GM10248 (cell line): ENCODE measurements at places on chromosomes 6 and 20.

DNA sequence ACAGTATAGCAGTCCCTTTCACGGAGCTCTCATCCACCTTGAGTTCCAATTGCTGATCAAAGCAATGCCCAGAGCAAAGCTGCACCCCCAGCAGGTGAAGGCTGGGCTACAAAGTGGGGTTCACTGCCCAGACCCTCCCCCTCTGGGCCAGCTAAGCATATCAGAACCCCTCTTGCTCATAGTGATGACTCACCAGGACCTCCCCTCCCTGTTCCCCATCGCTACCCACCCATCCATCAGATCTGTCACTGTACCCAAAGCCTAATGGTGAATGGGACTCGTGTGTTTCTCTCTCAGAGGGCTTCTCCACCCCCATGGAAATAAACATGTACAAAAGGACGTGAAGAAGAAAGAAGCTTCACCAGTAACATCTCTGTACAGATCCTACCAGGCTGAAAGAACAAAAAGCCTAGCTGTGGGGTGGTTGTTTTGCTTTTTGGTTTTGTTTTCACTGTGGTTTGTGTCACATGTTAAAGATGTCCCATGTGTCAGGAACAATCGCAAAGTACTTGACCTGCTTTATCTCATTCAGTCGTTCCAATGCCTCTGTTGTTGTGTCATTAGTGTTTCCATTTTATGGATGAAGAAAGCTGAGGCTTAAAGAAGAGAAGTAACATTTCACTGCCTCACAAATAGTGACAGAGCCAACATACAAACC is 518.5 kb downstream of the CD83 start:
- peak; percentile 47 for DNase-seq

DNA sequence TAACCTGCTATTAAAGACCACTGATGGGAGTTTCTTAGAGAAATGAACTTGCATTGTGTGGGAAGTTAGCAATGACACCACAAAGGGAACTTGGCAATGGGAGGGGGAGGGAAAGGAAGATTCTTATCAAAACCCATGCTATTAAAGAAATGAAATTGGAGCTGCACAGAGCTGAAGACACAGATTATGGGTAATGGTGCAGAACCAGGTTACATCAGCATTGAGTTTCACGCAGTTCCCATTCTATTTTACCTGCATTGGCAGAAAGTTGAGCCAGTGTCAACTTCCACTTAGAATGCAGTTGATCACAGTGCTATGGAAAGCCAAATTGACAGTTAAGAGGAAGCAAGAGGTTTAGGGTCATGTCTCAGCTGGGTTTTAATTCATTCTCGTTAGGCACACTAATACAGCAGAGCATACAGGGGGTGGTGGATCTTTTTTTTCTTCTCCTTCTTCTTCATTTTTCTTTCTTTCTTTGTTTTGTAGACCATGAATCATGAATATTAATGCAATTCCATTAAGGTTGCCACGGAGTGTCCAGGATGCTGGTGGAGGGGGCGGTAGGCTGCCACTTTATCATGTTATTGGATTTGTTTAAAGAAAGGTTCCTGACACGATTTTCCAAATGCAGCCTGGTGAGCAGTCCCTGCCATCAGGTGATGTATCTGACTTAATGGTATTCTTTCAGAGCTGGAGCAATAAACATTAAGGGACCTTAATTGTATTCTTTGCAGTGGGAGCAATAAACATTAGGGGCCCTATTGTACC is 1092.0 kb upstream of the MAP3K7 start:
- DNase-seq, result no peak

DNA sequence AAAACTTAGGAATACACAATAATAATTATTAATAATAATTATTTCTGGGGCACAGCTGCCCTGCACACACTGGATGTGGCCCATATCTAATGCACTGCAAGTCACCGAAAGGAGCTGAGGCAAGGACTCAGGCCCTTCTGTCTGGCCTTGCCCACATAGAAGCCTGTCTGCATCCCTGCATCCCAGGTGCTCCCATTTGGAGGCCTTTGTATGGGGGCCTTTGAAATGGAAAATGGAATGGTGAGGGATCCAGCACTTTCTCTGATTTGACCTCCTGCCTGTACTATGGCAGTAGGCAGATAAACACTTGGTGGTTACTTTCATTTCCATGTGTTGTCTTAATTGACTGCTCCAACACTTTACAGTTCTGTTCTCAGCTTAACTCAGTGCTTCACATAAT is 75.7 kb upstream of the PTCHD4 start:
- no peak for DNase-seq

DNA sequence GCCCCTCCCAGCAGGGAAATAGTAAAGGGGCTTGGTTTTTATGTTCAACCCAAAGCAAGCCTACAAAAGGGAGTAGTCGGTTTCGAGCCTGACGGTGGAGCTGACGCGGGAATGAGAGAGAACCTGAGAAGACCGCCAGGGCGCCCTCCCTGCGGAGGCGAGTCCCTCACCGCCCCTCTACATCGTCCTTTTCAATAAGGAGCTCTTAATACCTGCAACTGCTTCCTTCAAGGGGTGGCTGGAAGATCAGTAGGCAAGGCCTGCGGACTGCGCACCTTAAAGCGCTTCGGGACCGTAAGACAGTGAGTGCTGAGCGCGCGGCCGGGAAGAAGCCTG is 709 bp upstream of the ZNF76 start:
- peak; percentile 57 for DNase-seq

- peak; percentile 31 for DNase-seq
These were observed 23.9 kb downstream of the MAP7 start for GRCh38 chr6:136526196-136526930.

GRCh38 chr20:35004749-35005462 is 49.2 kb downstream of the MYH7B start:
- DNase-seq, result no peak

GRCh38 chr6:148885136-148885865 is 138.5 kb downstream of the UST start:
- DNase-seq, result no peak

GRCh38 chr6:163387317-163387716 is 27.2 kb upstream of the QKI start:
- no peak for DNase-seq

- no peak for DNase-seq
These were observed 17.1 kb downstream of the MYLIP start for GRCh38 chr6:16146028-16146427.

DNA sequence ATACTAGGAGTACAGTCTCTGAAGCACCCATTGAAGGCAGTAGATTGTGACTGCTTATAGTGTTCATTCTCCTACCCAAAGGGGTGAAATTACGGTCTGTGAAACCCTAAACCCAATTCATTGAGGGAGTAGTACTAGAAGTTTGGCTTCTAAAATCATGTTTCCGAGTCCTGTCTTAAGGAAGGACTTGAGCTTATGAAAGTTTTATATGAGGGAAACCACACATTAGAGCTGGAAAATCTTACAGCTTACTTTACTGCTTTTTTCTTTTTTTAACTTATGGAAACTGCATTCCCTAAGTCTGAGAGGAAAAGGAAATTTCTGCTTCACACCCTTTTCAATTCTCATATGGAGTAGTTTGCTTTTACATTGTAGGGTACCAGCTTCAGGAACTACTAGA is 38.4 kb upstream of the PRIM2 start:
- no peak for DNase-seq

GRCh38 chr20:12482661-12483060 is 526.1 kb upstream of the SPTLC3 start:
- DNase-seq, result no peak

DNA sequence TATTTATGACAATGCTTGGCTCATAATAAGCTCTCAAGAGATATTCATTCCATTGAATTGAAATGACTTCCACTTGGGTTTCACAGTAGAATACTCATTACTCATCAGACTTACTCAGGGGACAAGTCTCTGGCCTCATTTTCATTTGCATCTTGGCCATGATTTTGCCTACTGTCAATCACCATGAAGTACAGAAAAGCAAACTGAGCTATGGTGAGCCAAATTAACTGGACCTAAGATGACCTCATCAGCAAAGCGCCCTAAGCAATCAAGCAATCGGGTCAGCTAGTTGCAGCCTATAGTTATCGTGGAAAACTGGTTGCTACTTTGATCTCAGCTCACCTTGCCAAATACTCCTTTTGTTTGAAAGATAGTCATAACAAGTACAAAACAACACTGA is 494.7 kb upstream of the SLC35B3 start:
- no peak for DNase-seq

DNA sequence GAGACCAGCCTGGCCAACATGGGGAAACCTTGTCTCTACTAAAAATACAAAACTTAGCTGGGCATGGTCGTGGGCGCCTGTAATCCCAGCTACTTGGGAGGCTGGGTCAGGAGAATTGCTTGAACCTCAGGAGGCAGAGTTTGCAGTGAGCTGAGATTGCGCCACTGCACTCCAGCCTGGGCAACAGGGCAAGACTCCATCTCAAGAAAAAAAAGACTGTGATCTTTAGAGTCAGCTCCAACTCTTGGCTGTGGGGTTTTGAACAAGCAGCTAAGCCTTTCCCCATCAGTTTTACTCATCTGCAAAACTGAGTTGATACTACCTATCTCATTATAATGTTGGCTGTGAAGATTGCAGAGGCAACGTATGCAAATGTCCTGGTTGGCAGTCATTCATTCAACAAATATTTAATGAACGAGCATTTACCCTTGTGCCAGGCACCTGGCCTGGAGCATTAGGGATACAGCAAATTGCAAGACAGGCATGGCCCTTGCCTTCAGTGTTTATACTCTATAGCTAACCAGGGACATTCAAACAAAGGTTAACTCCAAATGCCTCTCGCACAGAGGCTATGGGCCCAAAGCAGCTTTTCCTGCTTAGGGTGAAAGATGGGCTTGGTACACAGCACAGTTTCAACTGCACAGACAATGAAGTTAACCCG is 37.8 kb downstream of the ILRUN start:
- DNase-seq, result no peak

GRCh38 chr6:128981716-128982115 is 98.8 kb downstream of the LAMA2 start:
- no peak for DNase-seq

- DNase-seq, result no peak
These were observed 84.7 kb downstream of the TRMT6 start for GRCh38 chr20:5865604-5866003.

GRCh38 chr20:7673841-7674240 is 266.4 kb downstream of the HAO1 start:
- DNase-seq, result no peak

- no peak for DNase-seq
These were observed 619.0 kb downstream of the DOK5 start for GRCh38 chr20:55094353-55094861.

DNA sequence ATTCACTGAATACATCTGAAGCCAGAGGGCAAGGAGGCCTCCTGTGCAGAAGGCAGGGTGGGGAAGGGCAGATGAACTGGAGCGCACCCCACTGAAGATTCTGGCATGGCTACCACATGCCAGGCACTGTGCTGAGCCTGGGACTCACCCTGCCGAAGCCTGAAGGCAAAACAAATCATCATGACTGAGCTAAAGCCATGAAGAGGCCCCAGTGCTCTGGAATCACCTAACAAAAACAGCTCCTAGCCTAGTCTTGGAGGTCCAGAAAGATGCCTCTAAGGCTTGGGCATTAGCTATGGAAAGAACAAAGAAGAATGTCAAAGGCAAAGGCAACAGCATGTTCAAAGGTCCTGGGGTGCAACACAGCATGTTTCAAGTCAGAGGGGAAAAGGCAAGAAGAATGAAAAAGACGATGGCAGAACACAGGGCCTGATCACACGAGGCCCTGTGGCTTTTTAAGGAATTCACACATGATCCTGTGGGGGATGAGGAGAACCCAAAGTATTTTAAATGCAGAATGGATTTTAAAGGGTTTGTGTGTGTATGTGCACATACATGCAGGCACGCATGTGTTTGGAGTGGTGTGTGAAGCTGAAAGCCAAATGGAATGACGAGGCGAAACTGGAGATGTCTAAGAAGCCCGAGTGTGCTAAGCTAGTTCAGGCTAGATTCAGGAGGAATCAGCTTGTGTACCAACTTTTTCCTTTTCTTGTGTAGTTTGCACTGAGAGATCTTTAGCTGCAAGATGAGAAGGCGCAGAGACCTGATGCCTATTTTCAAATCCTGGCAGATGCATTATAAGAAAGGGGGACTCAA is 261.4 kb downstream of the ZNF217 start:
- DNase-seq, result no peak

DNA sequence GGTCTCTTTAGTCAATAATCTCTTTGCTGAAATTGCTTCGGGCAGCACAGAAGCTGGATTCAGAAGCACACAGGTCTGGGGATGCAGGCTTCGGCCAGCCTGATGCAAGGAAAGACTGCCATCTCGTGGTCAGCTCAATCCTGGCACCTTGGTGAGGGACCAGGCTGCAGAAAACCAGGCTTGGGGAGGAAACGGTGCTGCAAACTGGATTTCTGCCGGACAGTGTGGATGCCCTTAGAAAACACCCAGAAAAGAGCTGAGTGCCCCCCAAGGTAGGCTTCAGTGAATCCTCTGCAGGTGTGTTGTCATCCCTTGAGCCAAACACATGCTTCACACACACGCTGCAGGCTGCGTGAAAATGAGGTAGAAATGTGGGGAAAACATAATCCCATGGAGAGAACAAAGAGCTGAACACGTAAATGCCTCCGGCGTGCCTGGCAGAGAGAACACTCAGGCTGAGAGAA is 89.8 kb upstream of the PAX1 start:
- peak; percentile 66 for DNase-seq

GRCh38 chr6:3072798-3073197 is 4.5 kb downstream of the RIPK1 start:
- DNase-seq, result no peak

DNA sequence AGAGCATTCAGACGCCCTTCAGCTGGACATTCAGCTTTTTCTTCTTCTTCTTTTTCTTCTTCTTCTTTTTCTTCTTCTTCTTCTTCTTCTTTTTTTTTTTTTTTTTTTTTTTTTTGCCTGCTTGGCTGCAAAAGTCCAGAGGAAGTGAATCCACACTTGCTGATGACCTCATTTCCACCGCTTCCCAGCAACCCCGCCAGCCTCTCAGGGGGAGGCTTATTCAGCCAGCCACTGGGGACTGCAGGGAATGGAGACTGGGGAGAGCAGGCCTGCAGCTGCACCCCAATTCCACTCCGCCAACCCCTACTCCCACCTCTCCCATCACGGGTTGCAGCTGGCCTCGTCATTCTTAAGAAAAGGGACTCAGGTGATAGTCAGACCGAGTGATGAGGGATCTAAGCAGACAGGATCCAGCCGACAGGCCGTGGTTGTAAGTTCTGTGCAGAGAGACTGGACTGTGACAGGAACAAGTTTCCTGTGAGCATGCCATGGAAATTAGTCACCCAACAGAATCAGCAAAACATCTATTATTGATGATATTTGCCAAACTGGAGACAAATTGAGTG is 59.0 kb upstream of the QKI start:
- DNase-seq, result no peak

- DNase-seq, result no peak
These were observed 7.4 kb downstream of the TBP start for GRCh38 chr6:170561555-170561954.

DNA sequence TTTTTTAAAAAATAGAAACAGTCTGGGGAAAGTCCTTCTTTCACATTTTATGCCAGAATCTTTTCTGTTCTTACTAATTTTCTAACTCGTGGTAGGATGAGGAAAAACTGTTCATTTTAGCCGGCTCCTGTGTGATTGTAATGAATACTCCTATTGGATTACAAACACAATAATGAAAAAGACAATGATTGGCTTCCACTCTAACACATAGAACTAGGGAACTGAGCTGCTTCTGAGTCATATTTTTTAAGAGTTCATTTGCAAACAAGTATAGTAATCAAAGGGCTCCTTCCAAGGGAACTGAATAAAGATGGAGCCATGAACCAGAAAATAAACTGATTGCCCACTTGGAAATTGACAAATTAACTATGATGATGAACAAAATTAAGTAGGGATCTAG is 265.3 kb upstream of the TCF21 start:
- no peak for DNase-seq
